ENCODE measurements at places on chromosomes 4 and X.

DNA sequence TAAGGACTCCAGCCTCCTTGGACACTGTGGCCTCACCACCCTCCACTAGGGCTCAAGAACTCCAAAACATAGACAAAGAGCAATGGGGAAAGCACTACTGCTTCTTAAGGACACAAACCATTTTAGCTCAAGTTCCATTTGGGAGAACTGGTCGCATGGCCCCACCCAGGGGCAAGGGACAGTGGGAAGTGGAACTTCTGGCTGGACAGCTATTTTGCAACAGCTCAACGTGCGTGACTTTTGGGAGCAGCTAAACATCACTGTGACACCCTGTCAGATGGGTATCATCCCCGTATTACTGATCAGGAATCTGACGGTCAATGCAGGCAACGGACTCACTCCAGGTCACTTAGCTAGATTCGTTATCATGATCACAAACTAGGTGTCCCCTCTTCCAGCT, 9.0 kb upstream of the GLOD5 start:
- no peak for DNase-seq

DNA sequence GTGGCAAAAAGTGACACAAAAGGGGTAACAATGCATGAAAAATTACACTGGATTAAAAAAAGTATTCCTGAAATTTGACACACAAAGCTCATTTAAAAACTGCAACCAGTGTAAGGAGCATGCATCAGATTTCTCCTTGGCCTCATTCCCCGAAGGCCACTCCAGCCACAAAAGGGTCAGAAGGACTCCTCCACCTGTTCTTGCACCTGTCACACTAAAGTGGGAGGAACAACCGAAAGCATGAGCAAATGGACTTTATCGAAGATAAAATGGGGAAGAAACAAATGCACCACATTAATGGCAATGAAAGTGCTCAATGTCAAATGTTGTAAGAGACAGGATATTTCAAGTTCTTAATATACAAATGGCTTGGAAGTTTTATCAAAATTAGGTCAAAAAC, 88.2 kb downstream of the ADGRA3 start:
- no peak for DNase-seq

- DNase-seq, result no peak
Observed at GRCh38 chrX:24838629-24839028, 144.9 kb downstream of the POLA1 start.

- peak; percentile 29 for DNase-seq
Observed at GRCh38 chr4:169724260-169724659, 33.5 kb downstream of the HPF1 start.

DNA sequence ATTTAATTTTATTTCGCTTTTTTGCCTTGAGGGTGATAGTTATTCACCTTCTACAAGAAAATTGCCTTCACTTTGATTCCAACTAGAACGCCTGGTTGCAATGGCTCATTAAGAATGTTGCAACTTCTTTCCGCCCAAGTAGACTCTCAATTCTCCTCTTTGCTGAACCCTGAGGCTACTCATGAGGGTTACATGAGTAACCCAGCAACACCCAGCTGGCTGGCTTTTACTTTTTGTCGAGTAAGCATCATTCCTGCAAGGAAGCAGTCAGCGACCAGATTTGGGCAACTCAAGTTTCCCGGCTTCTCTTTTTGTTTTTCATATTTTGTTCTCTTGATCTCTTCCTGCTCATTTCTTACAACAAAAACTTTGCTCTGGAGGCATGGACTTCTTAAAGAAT, 495.4 kb downstream of the PACRGL start:
- no peak for DNase-seq
